ENCODE measurements at places on chromosomes 7 and 10.
A peak's percentile ranks its signal among the peaks of the same experiment; 100 is the strongest.

- DNase-seq = peak; percentile 58
These were observed at the start of gene TMEM140 for GRCh38 chr7:135147899-135148721. TMEM140 (plus strand) TSS chr7:135148072; CDS start chr7:135164442, 16,370 bp downstream.

GRCh38 chr10:57864765-57865680 is 402.7 kb downstream of the IPMK start:
- no peak for DNase-seq

DNA sequence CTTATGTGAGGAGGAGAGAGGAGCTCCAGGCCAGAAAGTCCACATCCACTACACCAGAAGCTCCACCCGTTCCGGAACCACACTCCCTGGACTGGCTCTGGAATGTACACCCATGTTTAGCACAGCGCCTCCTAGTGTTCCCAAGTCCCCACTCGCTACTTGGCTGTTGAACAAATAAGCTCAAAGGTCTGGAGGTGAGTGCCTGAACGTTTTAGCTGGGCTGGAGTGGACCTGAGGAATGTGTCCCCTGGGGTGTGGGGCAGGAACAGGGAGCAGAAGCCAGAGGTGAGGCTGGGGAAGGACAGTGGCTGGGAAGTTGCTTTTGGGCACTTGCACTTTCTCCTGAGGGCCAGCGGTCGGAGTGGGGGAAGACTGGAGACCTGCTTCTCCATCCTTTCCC is 164.1 kb upstream of the CDCA7L start:
- DNase-seq = no peak

GRCh38 chr10:23291551-23292334 is 52.9 kb downstream of the C10orf67 start:
- DNase-seq = no peak

DNA sequence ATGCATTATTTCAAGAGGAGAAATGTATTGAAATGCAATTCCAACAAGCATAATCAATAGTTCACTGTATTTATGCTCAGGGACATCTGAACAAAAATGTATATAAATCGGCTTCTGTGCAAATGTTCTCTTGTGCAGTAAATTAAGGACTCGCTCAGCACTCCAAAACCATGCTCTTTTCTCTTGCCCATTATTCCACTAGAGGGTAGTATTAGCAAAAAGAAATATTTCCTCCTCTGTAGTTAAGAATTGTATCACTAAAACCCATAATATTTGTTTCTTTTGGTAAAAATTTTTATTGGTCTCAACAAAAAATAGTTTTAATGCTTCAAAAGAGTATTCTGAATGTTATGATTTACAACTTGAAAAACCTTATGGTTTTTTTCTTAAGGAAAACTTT is 803.1 kb downstream of the PCDH15 start:
- no peak for DNase-seq

DNA sequence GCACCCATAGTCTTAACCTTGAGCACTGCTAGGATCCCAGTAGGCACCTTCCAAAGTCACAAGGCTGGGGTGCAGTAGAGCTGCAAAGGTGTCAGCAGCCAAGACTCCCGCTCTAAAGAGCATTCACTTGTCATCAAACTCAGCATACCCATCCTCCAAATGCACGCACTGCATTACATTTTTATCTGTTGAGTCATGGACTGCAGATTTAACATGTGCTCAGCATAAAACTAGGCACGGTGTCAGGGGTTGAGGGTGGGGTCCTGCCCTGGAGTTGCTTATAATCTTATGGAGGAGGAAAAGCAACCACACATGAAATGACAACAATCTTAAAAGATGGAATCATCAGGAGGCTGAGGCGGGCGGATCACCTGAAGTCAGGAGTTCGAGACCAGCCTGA is 102.6 kb downstream of the PARP12 start:
- DNase-seq = no peak

DNA sequence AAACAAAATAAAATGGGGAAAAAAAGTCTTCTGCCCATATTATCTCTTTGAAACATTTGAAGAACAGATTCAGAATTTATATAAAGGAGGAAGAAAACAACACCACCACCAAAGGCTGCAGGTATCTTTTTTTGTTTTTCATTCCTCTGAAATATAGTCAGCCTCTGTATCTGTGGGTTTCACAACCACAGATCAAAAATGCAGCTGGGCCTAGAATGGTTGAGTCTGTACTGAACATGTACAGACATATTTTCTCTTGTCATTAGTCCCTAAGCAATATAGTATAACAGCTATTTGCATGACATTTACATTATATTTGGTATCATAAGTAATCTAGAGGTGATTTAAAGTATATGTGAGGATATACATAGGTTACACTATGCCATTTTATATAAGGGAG is 559.7 kb upstream of the LRRN3 start:
- no peak for DNase-seq

DNA sequence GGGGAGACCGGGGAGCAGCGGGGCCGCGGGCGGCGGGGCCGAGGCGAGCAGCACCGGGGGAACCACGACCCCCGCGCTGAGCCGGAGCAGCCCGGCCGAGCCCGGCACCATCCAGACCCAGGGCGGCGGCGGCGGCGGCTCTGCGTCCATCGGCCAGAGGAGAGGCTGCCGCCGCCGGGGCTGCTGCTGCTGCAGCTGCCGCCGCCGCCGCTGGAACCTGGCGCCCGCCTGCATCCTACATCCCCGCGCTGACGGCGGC is 190 bp downstream of the TCERG1L start:
- DNase-seq = no peak

DNA sequence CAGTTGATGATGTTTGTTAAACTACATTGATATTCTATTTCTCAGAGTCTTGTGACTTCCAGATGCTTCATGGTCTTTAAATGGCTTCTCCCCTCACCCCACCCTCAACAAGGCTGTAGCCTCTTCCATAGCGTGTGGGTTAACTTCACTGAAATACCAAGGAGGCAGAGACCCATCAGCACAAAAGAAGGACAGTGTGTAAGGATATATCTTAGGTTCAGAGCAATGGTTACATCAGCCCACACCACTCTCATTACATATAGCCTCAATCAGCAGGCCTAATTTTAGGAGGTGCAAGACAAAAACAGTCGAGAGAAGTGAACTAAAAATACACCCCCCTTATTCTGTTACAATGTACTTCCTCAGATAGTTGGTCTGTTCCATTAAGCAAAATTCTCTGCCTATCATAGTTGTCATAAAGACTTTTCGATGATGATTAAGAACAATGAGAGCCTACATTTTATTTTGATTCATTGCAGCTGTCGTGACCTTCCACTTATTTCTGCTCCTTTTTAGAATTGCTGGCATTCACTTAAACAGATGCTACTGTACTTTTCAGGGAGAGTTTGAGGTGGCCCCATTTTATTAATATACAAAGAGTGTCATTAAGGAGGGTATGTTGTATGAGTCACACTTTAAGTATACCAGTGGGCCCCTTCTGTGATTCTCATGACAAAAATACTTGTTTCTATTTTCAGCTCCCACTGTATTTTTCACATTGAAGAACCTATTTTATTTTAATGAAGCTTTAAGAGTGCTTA is 52.1 kb downstream of the WIPF3 start:
- no peak for DNase-seq

DNA sequence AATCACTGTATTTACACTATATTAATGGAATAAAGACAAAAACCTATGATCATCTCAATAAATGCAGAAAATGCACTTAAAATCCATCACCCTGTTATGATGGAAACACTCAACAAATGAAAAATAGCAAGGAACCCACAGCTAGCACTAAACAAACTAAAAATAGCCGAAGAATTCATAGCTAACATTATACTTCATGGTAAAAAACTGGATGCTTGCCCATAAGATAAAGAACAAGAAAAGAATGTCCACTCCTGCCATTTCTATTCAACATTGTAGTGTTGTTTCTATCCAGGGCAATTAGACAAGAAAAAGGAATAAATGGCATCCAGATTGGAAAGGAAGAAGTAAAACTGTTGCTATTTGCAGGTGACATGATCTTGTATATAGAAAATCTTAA is 142.1 kb downstream of the STK31 start:
- DNase-seq = no peak

DNA sequence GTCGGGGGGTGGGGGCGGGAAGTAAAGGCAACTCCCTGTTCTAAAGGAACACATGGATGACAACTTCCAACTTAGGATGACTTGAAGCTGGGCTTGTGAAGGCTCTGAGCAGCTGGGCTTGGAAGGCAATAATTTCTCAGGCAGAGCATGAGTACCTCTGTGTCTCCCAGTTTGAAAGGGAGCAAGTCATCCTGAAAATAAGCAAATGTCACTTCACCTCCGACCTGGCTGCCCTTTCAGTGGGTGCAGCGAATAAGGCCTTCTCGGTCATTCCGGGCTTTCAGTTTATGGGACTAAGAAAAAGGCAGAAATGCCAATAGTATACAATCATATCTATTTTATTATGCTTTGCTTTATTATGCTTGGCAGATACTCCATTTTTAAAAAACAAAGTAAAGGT is 15.3 kb upstream of the ADAMTS14 start:
- no peak for DNase-seq

DNA sequence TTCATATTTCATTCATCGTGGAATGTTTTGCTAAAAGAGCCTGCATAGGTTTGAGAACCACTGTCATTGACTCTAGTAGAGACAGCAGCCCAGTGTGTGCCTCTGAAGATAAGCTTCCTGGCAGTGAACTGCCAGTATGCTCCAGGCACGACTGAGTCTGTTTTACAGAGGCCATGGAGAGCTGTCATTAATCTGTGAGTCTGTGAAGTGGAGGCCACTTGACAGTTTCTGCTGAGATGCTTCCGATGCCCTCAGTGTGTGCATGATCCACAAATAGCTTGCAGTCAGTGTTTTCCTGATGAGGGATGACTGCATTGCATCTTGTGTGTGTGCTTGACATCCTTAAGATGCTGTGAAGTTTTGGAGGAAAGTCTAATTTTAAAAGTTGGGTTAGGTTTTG is 162.2 kb downstream of the PFKFB3 start:
- DNase-seq = no peak

DNA sequence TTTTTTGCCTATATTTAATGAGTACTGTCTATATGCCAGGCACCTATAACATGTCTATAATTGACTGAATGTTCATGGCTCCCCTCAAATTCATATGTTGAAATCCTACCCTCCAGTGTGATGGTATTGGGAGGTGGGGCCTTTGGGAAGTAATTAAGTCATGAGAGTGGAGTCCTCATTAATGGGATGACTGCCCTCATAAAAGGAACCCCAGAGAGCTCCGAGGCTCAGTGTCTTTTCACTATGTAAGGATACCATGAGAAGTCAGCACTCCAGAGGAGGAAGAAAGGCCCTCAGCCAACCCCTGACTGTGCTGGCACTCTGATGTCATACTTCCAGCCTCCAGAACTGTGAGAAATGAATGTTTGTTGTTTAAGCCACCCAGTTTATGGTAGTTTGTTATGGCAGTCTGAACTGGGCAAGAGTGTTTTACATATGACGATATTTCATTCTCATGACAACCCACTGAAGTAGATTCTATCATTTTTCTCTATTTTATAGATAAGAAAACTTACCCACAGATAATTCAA is 61.1 kb upstream of the PCGF5 start:
- DNase-seq = no peak

DNA sequence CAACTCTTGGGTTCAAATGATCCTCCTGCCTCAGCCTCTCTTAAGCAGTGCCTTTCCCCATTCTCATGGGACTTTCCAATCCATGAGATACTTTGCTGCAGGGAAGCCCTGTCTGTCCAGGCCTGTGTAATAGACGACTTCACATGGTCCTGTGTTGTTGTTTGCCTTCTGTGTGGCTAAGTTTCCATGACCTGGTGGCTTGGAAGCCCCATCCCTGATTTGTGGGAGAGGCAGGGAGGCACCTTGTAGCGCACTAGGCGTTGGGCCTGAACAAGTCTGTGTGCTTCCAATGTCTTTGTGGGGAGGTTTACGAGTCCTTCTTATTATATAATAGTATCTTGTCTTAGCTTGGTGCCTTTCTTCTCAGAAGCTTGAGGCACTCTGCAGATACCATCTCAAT is 49.1 kb downstream of the TCF7L2 start:
- no peak for DNase-seq

DNA sequence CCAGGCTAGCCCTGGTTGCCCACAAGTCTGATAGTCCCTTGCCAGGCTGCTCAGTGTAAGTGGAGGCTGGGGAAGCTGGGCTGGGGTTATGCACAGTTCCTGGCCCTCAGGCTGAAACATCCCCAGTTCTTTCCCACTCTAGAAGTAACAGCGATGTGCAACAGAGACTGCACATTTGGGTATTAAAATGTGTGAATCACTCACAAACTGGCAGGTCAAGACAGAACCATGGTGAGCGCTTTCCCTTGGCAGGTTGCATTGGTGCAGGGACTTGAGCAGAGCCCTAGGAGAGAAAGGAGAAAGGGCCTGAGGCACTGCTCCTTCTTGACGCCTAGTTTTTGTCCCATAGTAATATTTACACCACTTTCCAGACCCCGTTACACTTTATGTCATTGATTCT is 56.1 kb upstream of the SLC35B4 start:
- DNase-seq = no peak

DNA sequence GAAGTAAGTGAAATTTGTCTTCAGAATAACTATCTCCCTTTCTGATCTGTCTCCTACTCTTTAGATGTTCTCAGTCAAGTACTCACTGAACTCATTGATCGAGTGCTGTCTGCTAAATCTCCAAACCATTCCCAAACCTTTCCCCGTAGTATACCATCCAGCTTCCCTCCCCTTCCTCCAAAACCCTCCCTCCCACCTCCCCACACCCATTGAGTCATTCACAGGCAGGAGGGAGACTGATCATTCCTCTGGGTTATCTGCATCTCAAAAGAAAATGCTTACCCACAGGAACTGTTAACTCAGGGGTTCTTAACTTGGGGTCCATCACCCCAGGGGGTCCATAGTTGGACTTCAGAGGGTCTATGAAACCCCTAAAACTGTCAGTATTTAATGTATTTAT is 37.4 kb downstream of the GOT1 start:
- DNase-seq = no peak

GRCh38 chr10:110818311-110819256 is 53.1 kb upstream of the PDCD4 start:
- no peak for DNase-seq

- no peak for DNase-seq
These were observed 116.6 kb downstream of the KLF6 start for GRCh38 chr10:3668276-3668965.

DNA sequence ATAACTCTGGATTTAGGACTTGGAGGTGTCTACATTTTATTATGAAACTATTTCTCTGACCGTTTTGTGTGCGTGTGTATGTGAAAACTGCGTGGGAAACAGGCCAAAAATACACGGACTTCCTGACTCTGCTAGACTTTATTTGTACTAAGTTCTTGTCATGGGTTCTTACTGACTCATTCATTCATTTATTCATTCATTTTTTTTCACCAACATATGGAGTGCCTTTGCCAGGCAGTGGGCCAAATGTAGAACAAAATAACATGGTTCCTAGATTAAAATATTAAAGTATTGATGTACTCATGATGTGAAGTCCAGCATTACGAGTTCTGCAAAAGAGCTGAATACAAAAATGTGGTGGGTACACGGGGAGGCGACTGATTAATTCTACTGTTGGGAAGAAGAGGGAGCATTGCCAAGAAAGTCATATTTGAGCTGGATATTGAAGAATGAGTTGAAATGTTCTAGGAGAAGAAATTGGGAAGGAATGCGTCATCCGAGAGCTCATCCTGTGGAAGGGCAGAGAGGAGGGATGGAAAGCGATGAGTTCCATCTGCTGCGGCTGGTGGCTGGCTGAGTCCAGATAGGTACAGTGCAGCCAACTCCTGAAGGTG is 24.6 kb downstream of the CACNB2 start:
- no peak for DNase-seq

- no peak for DNase-seq
These were observed 29.3 kb downstream of the DYNC2I1 start for GRCh38 chr7:158885624-158886023.

- no peak for DNase-seq
These were observed 193.6 kb downstream of the MLLT10 start for GRCh38 chr10:21727452-21728168.

GRCh38 chr7:55131142-55131929 is 112.5 kb downstream of the EGFR start:
- no peak for DNase-seq

Measured in liver (tissue), 10 donors.